ENCODE measurements at places on chromosomes 4 and X.

- DNase-seq: no peak
Measured at GRCh38 chrX:8971116-8971515, 62.8 kb downstream of the FAM9B start.

DNA sequence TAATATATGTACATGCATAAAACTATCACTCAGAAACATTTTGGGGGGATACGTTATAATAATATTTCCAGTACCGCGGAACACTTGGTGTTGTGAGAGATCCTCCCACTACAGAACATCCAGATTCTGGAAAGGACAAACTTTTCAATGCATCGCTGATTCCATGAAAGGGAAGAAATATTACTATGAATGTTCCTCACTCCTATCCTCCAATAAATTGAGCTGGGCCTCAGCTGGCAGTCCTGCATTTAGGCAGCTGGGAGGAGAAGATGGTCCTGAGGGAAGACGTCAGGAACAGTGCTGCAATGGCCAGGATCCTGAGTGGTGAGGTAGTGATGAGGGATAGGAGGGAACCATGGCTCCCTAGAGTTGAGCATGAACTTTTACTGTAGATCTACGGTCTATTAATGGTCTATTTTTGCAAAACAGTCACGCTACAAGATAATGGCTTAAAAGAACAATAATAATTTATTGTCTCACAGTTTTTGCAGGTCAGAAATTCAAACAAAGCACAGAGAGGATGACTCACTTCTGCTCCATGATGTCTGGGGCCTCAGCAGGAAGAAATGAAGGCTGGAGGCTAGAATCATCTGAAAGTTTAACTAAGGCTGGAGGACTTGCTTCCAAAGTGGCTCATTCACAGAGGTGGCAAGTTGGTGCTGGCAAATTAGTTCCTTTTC lies 538.1 kb downstream of the STIM2 start:
- DNase-seq: no peak

DNA sequence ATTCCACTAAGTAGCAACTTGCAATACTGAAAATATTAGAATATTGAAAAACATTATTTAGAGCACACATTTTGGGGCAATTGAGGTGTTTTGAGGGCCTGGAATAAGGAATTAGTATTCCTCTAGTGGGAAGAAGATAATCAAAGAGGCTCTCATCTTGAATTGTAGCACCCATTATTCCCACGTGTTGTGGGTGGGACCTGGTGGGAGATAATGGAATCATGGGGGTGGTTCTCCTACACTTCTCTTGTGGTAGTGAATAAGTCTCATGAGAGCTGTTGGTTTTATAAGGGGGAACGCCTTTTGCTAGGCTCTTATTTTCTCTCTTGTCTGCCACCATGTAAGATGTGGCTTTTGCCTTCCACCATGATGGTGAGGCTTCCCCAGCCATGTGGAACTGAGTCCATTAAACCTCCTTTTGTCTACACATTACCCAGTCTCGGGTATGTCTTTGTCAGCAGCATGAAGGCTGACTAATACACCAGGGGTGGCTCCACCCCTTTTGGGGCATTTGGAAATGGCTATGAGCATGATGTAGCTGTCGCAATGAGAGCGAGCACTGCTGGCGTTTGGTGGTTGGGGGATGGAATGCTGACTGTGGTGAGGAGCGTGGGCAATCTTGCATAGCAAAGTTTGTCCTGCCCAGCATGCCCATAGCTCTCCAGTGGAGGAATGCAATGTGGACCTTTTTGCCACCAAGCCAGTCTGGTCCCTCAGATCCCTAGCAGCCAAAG lies 308.2 kb downstream of the FRMPD4 start:
- DNase-seq: no peak

DNA sequence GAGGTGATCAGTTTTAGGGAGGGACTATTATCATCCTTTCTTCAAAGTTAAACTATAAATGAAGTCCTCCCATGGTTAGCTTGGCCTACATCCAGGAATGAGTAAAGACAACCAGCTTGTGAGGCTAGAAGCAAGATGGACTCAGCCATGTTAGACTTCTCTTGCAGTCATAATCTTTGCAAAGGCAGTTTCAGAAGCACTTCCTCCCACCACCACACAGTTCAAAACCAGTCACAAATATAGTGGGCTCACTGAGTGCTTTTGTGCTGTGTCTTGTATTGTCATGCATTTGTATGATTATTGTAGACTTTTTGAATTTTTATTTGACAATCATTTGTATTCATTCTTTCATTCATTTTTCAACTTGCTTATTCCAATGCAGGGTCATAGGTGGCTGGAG lies 204.5 kb downstream of the ZNF674 start:
- no peak for DNase-seq

Data from stimulated activated CD4-positive, alpha-beta T cell treated with anti-CD3 and anti-CD28 coated beads, TNF-alpha, amount 100 ng/mL, for 24 hours (primary cell).